ENCODE measurements at places on chromosomes 4 and X. TPM values are rescaled to one million over a fixed set of nuclear protein-coding genes. Genes with fewer than 3 reads are reported as not detected.

Gene LINC00632
- total RNA-seq = 194 TPM

Gene GPM6B
- not detected for total RNA-seq

Gene LRRC66
- 0.11 TPM for total RNA-seq

Gene PRRG1
- 13.8 TPM for total RNA-seq

Gene MAGEB17
- not detected for total RNA-seq

GRCh38 chrX:40434947-40435346, 145.8 kb upstream of the ATP6AP2 start:
- no peaks in the 10 kb centered on the region for H3K36me3 ChIP-seq
- H3K27ac ChIP-seq = no peak overlapping the region
- 0 out of 2 replicates have a peak, but pooled peaks cover 6% of the 10 kb centered on the region for H3K4me1 ChIP-seq
- DNase-seq = no peak

DNA sequence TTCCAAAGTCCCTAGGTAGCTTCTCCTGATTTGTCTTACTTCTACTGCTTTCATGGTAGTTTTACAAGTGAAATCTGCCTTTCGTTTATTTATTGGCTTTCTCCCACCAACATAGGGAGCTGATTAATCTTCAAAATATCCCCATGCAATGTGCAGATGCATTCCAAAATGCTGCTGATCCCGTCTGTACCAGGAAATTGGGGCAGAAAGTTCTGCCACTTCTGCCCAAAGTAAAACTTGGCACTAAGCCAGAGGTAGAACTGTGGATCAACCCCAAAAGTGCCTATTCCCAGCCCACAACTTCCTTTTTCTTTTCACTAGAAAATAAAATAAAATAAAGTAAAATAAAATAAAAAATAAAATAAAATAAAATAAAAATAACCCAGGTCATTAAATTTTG, 47.3 kb upstream of the PPARGC1A start:
- DNase-seq = no peak
- H3K27ac ChIP-seq = no peak overlapping the region
- H3K36me3 ChIP-seq = no peaks in the 10 kb centered on the region
- no peaks in the 10 kb centered on the region for H3K27me3 ChIP-seq
- H3K4me1 ChIP-seq = no peaks in the 10 kb centered on the region
- no peak overlapping the region for H3K4me3 ChIP-seq

- no peak for DNase-seq
- H3K4me3 ChIP-seq = no peak overlapping the region
- no peaks in the 10 kb centered on the region for H3K4me1 ChIP-seq
- H3K36me3 ChIP-seq = no peaks in the 10 kb centered on the region
- H3K27me3 ChIP-seq = no peaks in the 10 kb centered on the region
Observed at GRCh38 chr4:166680796-166681195, 553.5 kb downstream of the SPOCK3 start.

GRCh38 chr4:35644591-35644990, 599.7 kb downstream of the ARAP2 start:
- no peak overlapping the region for H3K27ac ChIP-seq
- no peaks in the 10 kb centered on the region for H3K4me1 ChIP-seq
- no peaks in the 10 kb centered on the region for H3K27me3 ChIP-seq
- no peak for DNase-seq

- peaks cover 6% of the 10 kb centered on the region for H3K36me3 ChIP-seq
- H3K4me1 ChIP-seq = peaks cover 18% of the 10 kb centered on the region
- H3K27ac ChIP-seq = no peak overlapping the region
- H3K27me3 ChIP-seq = no peaks in the 10 kb centered on the region
- no peak overlapping the region for H3K4me3 ChIP-seq
- no peak for DNase-seq
Observed at GRCh38 chrX:41722816-41723618, 964 bp upstream of the GPR82 start.

- no peak overlapping the region for H3K4me3 ChIP-seq
- peaks cover 22% of the 10 kb centered on the region for H3K4me1 ChIP-seq
- no peaks in the 10 kb centered on the region for H3K27me3 ChIP-seq
Observed at GRCh38 chrX:40883021-40883619, 147.8 kb upstream of the MED14 start.
